ENCODE measurements at places on chromosomes 4 and X. TPM values are rescaled to one million over a fixed set of nuclear protein-coding genes. Genes with fewer than 3 reads are reported as not detected.

SGMS2 gene
- 80.5 TPM for total RNA-seq

ARHGEF38 gene
- not detected for total RNA-seq

HAUS7 gene
- 26.0 TPM for total RNA-seq

SEC31A gene
- total RNA-seq: 266 TPM

GAGE2A gene
- total RNA-seq: not detected

TCP11X2 gene
- total RNA-seq: not detected

FRMD7 gene
- total RNA-seq: under 0.01 TPM

GAGE12G gene
- total RNA-seq: not detected

RHOXF2 gene
- total RNA-seq: not detected

EDNRA gene
- total RNA-seq: 6.8 TPM

C4orf51 gene
- not detected for total RNA-seq

ERAS gene
- 0.37 TPM for total RNA-seq

TBC1D9 gene
- total RNA-seq: 26.8 TPM

ETDB gene
- not detected for total RNA-seq

FHIP1A gene
- not detected for total RNA-seq

AKAP14 gene
- not detected for total RNA-seq

SLC9B2 gene
- total RNA-seq: 27.6 TPM

CENPI gene
- total RNA-seq: 30.7 TPM

POLN gene
- total RNA-seq: 2.2 TPM

PAGE2 gene
- total RNA-seq: not detected

ATXN3L gene
- not detected for total RNA-seq

CXXC4 gene
- total RNA-seq: not detected

IQSEC2 gene
- 5.9 TPM for total RNA-seq

GPRASP1 gene
- total RNA-seq: 1.8 TPM

ITGB1BP2 gene
- 1.8 TPM for total RNA-seq

LRCH2 gene
- total RNA-seq: 4.8 TPM

All from subcutaneous preadipocyte (primary cell).